CD4-positive, alpha-beta T cell treated with Interleukin-15 for 4 hours (primary cell): ENCODE measurements at places on chromosomes 7 and 10.

GRCh38 chr7:24907311-24907886 lies 72.6 kb downstream of the OSBPL3 start:
- peak; percentile 67 for DNase-seq

DNA sequence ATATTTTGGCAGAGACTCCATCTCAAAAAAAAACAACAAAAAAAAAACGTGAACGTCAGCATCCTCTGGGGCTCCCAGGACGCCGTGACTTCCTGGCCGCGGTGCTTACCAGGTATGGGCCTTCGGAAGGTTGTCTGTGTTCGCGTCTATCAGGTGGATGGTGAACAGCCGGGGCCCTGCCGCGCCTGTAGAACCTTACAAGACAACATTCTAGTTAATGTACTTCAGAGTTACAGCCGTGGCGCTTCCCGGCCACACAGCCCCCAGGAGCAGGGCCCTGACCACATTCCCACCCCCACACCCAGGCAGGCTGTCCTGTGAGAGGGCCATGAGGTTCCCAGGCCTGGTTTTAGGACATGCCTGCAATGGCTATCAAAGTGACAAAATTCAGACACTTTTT lies 111.0 kb downstream of the SMURF1 start:
- DNase-seq: no peak

GRCh38 chr7:94396596-94396995 lies 1.9 kb downstream of the COL1A2 start:
- DNase-seq: no peak

GRCh38 chr7:69696054-69696591 lies 97.8 kb downstream of the AUTS2 start:
- DNase-seq: no peak

DNA sequence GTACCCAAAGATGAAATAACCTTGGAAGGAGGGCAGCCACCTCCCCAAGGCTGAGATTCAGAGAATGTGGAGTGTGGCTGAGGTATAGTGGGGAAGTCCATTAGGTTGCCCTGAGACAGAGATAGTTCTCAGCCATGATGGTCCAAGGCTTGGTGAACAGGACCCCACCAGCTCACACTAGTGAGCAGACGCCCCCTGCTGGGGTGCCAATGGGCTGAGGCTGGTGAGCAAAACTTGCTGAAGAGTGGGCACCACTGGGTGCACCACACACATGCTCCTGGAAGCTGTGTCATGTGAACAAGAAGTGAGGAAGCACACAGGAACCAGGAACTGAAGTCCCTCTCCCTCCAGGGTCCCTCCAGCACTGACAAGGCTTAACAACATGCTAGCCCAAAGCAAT lies 8.9 kb downstream of the FBXL13 start:
- DNase-seq: peak; percentile 25

DNA sequence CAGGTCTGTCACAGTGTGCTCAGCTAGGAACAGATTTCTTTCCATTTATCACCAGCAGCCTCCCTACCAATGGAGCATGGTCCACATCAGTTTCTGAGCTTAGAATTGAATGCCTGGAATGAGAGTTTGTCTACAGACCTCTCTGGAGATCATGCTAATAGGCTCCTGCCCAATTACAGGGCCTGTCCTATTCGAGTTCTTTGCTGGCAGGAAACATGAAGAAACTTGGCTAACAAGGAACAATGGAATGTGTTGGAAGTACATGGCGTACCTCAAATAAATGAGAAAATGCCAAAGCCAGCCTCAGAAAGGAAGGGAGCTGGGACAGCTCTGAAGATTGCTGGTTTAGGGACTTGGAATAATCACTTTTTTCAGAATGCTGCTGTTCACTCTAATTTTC lies 186.0 kb upstream of the AKR1E2 start:
- no peak for DNase-seq

DNA sequence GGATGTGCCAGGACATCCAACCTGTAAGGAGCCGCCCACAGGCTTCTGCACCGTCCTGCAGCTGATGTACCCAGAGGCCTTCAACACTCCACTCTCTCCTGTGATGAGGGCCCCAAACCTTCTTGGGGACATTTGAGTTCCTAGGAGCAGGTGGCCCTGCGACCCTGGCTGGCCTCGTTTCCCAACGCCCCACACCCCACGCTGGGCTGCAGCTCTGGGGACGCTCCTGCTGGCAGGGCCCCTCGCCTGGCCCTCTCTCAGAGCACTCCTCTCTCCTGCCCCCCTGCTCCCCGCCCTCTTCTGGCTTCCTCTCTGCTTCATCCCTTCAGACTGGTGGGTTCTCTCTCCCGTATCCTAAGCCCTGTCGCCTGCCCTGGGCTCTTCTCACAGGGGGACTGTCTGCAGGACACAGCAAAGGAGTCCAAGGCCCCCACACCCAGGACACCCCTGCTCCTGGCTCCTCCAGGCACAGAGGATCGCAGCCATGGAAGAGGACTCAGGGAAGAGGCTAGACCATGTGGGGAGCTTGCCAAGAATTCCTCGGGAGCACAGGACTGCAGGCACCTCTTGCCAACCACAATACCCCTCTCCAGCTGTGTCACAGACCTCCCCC lies 541.4 kb downstream of the TCERG1L start:
- no peak for DNase-seq

- no peak for DNase-seq
These were observed 81.7 kb downstream of the COL28A1 start for GRCh38 chr7:7454000-7454399.

- DNase-seq: no peak
These were observed 156.4 kb downstream of the FZD1 start for GRCh38 chr7:91420606-91421005.

- no peak for DNase-seq
These were observed 368.2 kb upstream of the NPVF start for GRCh38 chr7:25596443-25596842.

GRCh38 chr10:73859784-73860491 lies 14.4 kb downstream of the CAMK2G start:
- peak; percentile 15 for DNase-seq

GRCh38 chr7:50209461-50210135 lies 94.9 kb upstream of the IKZF1 start:
- peak; percentile 41 for DNase-seq

- no peak for DNase-seq
These were observed 82.9 kb downstream of the CFTR start for GRCh38 chr7:117562759-117563158.

DNA sequence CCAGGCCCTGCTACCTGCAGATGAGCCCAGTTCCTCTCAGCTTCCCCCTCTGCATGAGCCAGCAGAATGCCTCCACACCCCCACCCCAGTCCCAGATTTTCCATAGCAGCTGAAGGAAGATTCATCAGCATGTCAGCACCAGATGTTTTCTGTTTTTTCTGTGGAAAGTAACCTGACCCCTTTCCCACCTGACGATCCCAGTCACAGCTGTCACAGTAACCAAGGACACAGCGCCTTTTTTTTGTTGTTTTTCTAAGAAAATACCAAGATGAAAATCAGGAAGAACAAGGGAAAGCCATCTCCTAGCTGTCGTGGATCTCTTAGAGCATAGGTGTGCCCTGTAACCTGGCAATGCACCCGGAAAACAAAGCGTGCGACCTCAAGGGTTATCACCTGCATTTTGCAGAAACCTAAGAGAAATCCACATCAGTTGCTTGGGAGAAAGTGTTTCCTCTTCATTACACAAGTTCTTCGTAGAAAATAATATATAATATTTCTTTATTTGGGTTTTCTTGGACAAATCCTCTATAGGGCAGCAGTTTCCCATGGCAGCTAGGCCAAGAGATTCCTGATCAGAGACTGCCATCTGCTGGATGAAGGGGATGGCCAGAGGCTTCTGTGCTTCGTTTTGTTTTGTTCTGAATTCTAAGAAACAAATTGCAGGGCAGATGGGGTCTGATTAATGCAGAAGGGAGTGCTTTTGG lies 401.9 kb downstream of the TNS3 start:
- DNase-seq: peak; percentile 1

DNA sequence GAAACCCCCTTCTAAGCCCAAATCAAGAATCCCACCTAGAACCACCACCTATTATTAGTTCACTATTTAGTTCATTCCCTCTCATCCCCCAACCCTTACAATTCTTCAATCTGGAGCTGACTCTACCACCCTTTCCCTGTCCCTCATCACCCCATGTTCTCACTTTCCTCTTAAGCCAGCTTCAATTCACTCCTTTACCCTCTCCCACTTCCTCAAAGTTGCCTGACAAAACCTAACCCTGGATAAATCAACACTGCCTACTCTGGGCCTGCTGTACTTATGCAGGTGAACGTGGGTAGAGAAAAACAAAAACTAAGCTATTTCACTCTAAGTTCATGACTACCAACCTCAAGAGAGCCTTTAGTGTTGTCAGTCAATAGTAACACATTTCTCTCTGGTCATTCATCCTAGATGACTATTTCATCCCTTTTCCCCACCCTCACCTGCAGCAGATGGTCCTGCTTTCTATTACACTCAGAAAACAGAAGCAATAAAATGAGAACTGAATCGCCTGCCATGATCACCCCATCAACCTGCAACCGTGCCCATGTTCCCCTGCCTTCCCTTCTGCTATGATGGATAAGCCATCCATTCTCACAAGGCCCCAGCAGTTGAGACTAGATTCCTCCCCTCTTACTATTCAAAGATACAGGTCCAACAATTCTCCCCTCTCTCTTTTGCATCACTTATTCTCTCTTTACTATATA lies 52.6 kb downstream of the ARHGAP21 start:
- no peak for DNase-seq

GRCh38 chr10:63494951-63495350 lies 26.2 kb upstream of the REEP3 start:
- no peak for DNase-seq

- DNase-seq: no peak
These were observed 116.2 kb downstream of the CDH23 start for GRCh38 chr10:71512761-71513539.

- DNase-seq: no peak
These were observed 121.0 kb upstream of the PARD3 start for GRCh38 chr10:34936061-34936460.

DNA sequence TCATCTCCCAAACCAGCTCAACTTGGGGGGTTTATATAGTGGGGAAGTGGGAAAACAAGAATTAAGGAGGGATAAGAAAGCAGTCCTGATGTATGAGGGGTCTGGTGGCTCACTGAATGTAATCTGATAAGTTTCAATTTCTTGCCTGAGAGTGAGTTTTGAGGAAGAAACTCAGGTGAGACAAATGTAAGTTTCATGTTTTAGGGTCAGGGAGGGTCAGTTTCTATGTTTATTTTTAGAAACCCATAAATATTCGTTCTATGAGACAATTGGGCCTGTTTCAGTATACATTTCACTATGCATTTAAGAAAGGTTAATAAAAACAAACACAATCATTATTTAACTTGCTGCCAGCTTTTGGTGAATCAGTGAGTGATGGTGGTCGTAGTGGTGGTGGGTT lies 128.0 kb upstream of the MBL2 start:
- no peak for DNase-seq

GRCh38 chr7:131897790-131898165 lies 341.4 kb upstream of the PODXL start:
- DNase-seq: no peak

DNA sequence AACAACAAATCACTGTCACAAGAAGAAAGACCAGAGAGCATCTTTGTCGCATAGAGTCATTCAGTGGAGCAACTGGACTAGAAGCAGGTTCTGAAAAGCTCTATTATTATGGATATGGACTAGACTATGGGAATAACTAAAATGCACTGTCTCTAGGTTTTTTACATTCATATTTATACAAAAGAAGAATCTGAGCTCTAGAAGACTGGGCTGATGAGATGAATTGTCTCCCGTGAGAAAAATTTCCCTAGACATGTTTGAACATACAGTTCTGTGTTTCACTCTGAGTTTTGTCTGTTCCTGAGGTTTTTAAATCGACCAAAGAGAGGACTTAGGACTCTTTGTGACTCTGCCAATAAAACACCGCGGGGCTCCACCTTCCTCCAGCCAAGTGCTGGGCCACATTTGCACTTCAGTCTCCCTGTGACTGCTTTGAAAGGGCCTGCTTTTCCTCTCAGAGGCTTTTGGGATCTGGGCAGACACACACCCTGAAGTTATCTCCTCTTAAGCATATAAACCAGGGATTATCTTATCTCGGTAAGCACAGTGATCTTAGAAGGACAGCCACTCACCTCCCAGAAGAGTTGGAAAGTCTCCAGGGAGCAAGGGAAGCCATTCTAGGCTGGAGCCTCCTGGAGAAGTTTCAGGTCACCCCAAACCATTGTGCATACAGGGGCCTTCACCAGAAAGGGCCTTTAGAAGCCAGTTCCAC lies 101.0 kb upstream of the JCAD start:
- no peak for DNase-seq

- no peak for DNase-seq
These were observed 23.9 kb upstream of the HDAC9 start for GRCh38 chr7:18471476-18472160.

GRCh38 chr10:57654856-57655255 lies 612.8 kb downstream of the IPMK start:
- no peak for DNase-seq

DNA sequence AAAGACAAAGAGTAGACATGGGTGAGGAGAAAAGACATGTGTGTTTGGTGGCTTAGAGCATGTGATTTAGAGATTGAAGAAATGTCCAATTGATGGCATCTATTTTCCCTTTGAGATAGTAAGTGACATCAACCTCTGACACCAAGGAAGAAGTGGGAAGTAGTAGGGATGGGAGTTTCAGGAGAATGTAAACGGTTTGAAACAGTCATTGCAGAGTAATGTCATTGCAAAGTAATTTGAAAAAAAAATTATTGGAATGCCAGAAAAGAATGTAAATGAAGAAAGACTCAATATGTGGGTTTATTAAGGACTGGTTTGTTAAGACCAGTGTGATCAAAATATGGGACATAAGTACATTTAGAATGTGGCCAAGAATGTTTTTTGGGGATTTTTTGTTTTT lies 26.6 kb downstream of the GNG11 start:
- DNase-seq: no peak

- no peak for DNase-seq
These were observed 160.0 kb downstream of the ADARB2 start for GRCh38 chr10:1577373-1577770.

DNA sequence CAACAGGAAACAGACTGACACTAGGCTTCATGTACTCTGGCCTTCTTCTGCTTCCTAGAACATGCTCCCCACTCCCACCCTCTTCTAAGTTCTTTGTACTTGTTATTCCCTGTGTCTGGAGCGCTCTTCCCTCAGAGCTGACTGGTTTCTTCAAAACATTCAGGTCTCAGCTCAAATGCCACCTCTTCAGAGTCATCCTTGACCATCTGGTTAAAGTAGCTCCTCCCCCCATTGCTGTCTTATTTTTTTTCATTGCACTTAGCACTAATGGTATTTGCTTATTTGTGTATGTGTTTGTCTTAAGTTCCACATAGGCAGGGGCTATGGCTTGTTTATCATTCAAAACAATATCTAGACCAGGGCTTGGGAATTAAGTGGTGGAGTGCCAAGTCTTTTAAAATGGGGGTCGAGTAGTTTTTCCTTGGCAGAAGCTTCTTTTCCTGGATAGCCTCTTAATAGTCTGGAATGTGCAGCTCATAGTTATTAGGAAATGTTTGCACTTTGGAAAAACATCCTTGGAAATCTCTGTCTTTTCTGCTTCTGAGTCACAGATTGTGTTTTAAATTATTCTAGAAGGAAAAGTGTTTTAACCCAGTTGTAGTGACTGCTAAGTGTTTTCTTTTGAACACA lies 60.0 kb downstream of the RALA start:
- DNase-seq: no peak

- DNase-seq: no peak
These were observed 284.8 kb downstream of the SDK1 start for GRCh38 chr7:3585826-3586225.
